ENCODE measurements at places on chromosomes 4 and X.
A peak's percentile ranks its signal among the peaks of the same experiment; 100 is the strongest.

DNA sequence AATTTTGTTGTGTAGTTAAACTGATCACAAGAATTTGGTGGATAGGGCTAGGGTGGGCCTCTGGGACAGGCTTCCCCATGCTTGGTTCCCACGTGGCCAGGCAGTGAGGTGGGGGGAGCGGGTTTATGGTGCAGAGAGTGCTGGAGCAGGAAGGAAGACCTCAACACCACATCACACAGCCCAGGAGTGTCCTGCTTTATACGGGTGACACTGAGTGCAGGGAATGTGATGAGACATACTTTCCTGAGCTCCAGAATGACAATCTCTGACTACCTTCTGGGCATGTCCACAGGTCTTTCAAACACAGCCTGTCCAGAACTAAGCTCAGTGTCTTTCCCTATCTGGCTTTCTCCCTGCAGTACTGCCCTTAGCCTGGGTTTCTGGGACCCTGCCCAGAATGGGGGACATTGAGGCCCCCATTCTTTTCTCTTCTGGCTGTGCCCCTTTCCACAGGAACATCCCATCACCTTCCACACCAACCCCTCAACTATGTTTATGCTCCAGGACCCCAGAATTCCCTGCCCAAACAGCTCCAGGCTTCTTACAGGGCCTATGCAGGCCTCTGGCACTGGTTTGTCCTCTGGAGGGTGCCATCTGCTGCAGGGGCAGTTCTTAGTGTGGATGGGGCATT is 36.5 kb upstream of the RASL11B start:
- DNase-seq = peak; percentile 37

- DNase-seq = no peak
Observed at GRCh38 chr4:25092139-25092538, 61.4 kb upstream of the LGI2 start.

- DNase-seq = peak; percentile 10
Observed at GRCh38 chrX:10900585-10901289, 210.4 kb upstream of the HCCS start.

GRCh38 chr4:158033416-158034120 is 139.3 kb downstream of the GASK1B start:
- no peak for DNase-seq

DNA sequence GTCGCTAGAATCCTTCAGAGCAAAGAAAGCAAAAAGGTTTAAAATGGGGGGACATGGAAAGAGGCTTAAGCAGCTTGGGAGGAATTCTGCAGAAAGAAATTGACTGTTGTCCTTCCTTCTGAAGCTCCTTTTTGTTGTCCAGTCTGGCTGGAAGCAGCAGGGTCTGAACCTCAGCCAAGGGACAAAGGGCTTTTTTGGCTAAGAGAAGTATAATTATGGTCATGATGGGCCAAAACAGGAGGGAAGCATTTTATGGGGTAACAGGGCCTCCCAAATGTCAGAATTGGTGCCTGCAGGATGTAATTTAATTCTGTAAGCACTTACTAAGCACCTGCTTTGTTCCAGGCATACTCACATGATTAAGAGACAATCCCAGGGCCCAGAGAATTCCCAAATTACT is 74.2 kb upstream of the CPEB2 start:
- DNase-seq = no peak

- DNase-seq = no peak
Observed at GRCh38 chrX:13091111-13091765, 46.8 kb upstream of the FAM9C start.

GRCh38 chrX:154979629-154980028 is 42.9 kb downstream of the F8 start:
- no peak for DNase-seq

- no peak for DNase-seq
Observed at GRCh38 chrX:44010626-44011025, 37.4 kb upstream of the NDP start.

- no peak for DNase-seq
Observed at GRCh38 chrX:95703696-95704095, 980.9 kb upstream of the DIAPH2 start.

- peak; percentile 91 for DNase-seq
Observed at GRCh38 chr4:137531986-137532868, at the start of gene PCDH18. PCDH18 (minus strand) TSS chr4:137532494; CDS start chr4:137532088, 406 bp downstream.

DNA sequence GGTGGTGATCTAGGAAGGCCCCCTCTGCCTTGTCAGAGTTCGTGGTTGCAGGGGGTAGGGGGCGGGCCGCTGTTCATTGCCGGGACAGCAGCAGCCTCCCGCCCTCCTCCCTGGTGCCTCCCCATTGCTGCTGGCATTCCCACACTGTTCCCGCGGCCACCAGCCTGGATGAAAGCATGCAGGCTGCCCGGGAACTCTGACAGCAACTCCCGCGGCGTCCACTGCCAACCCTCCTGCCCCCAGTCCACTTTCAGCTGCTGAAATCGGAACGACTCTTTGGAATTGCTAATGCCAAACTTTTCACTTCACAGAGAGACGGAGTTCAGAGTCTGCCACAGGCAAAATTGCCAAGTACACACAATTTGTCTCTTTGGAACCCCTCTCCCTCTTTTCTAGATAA is 121.9 kb downstream of the BEND2 start:
- no peak for DNase-seq

DNA sequence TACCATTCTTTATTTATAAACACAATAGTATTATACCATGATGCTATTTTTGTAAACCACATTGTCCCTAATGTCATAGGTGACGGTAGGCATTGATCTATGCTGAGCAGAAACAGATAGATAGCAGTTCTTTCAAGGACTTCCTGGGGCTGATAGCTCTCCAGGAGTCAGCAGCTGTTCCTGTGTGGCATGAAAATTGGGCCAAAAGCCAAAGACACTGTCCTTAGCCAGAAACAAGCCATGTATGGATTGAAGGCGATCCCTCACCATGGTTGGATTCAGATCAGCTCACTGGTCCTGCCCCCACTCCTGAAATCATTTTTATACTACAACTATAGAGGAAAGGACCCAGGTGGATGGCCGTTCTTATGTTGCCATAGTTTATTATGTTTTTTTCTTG is 53.6 kb downstream of the DDX60 start:
- no peak for DNase-seq

DNA sequence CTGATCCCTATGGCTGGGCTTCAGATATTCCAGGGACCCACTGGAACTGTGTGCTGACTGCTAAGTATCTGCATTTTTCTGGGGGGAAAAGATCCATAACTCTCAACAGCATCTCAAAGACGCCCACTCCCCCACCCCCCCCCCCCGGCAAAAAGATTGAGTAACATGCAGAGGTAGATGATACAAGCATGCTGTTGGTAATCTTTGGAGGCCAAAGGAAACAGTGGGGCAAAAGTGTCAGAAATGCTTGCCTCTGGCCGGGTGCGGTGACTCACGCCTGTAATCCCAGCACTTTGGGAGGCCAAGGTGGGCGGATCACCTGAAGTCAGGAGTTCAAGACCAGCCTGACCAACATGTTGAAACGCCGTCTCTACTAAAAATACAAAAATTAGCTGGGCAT is 12.2 kb downstream of the XPNPEP2 start:
- DNase-seq = no peak

Data from AG08395 (cell line).